ENCODE measurements at places on chromosomes 7 and 10. TPM values are rescaled to one million over a fixed set of nuclear protein-coding genes. Genes with fewer than 3 reads are reported as not detected.

ARMC3 gene
- total RNA-seq = not detected

UNCX gene
- total RNA-seq = not detected

SLC35G1 gene
- 3.6 TPM for total RNA-seq

GIMAP2 gene
- 5.2 TPM for total RNA-seq

RGS10 gene
- 41.6 TPM for total RNA-seq
